Osteocyte (in vitro differentiated cells): ENCODE measurements at places on chromosomes 11 and 22. TPM values are rescaled to one million over a fixed set of nuclear protein-coding genes. Genes with fewer than 3 reads are reported as not detected.

DNA sequence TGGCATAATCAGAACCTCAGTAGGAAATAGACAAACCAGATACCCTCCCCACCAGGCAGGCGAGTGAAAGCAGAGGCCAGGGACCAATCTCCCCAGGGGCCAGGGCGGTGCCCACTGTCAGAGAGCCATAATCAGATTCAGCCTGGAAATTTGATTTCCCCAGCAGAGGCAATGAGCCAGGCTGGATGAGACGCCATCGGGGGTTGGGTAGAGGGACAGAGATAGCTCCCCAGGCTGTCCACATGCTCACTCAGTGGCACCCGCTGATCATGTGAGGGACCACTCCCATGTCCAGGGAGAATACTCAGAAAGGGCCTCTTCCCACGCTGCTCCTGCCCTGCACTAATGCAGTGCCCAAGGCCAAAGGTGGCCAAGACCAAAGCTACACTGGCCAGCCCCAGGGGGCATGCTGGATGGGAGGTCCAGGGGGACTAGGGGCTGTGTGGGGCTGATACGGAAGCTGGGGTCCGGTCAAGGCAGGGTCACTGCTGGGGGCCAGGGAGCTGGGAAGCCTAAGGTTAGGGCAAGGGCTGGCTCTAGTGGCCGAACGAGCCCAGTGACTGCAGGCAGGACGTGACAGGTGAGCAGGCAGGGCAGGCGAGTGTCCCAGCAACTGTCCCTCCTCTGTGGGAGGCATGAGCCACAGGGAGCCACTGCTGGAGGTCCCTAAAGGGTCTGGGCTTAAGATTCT lies 19.8 kb downstream of the ARVCF start:
- no peak for DNase-seq

GRCh38 chr11:98003606-98004371 lies 1017.0 kb upstream of the CNTN5 start:
- DNase-seq = no peak

DNA sequence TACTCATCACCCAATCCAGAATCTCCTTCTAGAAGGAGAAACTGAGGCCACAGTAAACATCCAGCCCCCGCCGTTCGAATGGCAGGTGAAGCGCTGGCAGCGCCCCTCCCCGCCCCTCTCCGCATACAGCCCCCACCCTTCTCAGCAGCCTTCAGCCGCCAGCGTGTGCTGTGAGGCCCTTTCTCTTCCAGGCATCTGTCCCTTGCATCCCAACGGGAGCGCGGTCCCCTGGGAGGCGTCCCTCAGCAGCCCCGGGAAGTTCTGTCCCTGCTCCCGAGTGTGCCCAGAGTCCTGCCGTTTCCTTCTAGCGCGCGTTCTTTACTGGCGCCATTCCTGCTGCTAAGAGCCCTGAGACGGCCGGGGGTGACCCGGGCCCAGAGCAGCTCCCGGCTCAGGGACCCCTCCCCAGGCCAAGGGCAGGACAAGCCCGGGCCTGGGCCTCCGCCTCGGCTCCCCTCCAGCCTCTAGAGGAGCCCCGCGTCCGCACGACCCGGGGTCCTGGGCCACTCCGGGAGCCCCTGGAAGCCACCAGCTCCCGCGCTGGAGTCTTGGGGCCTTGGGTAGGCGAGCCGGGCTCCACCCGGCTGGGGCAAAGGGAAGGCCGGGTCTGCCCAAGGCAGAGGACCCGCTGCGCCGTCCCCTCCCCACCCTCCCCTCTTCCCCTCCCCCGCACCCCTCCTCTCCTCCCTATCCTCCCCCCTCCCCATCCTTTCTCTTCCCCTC lies 450.4 kb downstream of the OPCML start:
- no peak for DNase-seq

GRCh38 chr11:86365546-86365945 lies 9.1 kb upstream of the CCDC81 start:
- DNase-seq = no peak

DNA sequence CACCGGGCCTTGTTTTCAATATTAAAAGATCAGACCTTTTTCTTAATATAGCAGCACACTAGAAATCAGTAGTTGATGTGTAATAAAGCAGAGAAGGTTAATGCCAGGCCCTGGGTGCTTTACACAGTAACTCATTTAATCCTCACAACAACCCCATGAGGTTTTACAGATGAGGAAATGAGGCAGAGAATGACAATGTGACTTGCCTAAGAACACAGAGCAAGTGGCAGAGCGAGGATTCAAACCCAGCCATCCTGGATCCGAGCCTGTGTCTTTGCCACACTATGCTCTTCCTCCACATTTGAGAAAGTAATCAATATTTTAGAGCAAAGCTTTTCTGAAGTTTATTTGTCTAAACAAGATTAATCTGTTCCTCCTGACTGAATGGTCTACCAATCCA lies 7.2 kb downstream of the JAML start:
- DNase-seq = no peak

OR8G5 gene
- not detected in 2 replicates for total RNA-seq

GRCh38 chr11:62004473-62004872 lies 37.0 kb upstream of the FTH1 start:
- no peak for DNase-seq

GRCh38 chr11:128359515-128359914 lies 227.8 kb downstream of the ETS1 start:
- no peak for DNase-seq

GRCh38 chr22:24594569-24595120 lies 1.8 kb upstream of the LRRC75B start:
- no peak for DNase-seq
